ENCODE measurements at places on chromosomes 16 and 17.

DNA sequence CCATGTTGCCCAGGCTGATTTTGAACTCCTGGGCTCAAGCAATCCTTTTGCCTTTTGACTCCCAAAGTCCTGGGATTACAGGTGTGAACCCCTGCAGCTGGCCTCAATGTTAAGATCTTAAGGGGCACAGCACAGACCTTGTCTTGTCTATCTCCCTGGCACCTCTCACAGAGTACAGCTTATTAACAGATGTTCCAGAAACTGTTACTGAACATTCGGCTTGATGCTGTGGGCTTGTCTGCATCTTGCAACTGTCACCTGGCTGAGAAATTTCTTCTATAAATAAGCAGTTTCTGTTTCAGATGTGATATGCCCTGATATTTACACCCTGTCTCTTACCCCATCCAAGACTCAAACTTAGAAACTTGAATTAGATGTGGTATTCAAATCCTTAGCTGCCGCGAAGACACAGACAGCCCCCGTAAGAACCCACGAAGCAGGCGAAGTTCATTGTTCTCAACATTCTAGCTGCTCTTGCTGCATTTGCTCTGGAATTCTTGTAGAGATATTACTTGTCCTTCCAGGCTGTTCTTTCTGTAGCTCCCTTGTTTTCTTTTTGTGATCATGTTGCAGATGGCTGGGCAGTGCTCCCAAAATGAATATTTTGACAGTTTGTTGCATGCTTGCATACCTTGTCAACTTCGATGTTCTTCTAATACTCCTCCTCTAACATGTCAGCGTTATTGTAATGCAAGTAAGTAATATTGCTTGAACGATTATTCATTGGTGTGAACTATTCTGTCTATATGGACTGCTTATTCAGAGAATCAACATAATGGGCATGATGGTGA lies at the start of gene TNFRSF17:
TNFRSF17 (plus strand) TSS at position 450 of the 791 bp plus-strand sequence; CDS start at position 565, 115 bp downstream.
- DNase-seq: no peak

DNA sequence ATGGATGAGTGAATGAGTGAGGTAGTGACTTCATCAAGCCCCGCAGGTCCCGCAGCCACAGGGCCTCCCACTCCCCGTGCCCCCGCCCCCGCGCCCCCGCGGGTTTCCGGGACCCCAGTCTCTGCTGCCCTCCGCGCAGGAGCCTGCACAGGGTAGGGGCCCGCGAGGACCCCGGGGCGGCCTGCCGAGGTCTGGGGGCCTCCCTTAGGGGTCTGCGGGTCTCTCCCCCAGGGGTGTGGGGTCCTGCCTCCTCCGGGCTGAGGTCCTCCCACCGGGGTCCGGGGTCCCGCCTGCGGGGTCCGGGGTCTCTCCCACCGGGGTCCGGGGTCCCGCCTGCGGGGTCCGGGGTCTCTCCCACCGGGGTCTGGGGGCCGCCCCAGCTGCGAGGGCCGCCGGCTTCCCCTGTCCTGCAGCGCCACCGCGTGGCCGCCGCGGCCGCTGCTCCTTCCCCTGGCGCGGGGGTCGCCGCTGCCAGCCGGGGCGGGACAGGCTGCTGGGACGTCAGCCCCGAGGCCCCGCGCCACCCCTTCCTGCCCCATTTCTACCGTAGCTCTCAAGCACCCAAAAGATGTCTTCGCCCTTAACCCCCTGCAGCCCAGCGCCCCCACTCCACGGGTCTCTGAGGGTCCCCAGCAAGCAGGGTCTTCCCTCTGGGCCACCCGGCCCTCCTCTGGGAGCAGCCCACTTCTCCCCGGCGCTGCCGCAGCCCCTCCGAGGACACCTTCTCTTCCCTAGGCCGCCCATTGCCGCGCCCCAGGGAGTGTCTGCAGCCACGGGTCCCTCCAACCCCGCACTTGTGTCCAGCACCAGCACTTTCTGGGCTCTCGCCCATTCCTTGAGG lies 10.4 kb upstream of the CHMP6 start:
- no peak for DNase-seq

- DNase-seq: peak; percentile 91
Measured at GRCh38 chr16:89581045-89581695, 5.6 kb downstream of the CPNE7 start.

DNA sequence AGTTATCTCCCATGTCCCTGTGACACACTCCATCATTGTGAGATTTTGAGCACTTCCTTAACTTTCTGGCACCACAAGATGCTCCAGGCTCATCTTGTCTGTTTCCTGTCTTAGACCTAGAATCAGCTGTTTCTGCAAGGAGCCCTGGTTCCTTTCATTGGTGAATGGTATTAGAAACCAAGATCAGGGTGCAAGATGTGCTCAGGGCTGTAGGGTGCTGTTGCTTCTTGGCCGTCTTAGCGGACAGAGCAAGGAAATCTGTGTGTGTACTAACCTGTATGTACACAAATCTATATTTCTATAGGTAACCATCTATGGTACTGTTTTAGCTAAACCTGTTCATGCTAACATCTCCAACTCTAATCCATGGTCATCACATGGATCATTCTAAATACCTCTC lies 8.1 kb upstream of the PRM1 start:
- no peak for DNase-seq

GRCh38 chr16:18834864-18835263 lies 33.5 kb upstream of the ARL6IP1 start:
- DNase-seq: no peak

DNA sequence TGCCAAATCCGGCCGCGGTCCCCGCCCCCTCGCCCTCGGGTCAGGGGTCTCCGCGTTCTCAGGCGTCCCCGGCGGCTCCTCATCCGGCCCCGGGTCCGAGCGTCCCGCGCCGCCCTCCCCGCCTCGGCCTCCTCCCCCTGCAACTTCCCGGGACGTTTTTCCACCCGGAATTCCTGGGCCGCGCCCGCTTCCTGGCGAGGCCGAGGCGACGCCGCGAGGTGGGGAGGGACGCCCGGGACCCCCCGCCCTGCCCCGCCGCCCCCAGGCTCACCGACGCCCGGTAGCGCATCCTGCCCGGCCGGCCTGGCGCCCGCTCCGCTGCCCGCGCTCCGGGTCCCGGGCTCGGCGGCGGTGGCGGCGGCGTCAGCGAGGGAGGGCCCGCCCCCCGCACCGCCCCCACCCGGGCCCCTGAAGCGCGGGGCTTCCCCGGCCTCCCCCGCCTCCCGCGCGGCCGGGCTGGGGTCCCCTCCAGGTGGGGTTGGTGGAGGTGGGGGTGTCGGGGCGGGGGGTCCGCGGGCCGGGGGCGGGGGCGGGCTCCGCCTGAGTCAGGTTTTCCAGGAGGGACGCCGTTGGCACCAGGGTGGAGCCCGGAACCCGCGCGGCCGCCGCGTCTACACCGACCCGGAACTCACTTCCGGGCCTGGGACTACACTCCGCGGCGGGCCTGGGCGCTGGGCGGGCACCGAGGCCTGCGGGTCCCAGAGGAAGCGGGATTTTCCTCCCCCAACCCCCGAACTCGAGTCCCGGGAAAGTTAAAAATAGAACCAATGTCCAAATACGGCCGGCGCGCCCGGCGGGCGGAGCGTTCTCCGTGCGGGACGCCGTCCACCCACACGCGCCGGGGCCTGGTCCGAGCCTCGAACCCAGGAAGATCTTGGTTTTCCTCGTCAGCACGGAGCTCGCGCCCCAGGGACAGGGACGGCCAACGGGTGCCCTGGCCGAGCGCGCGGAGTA lies 6.8 kb downstream of the MYO1C start:
- peak; percentile 32 for DNase-seq

- DNase-seq: no peak
Measured at GRCh38 chr17:73072219-73072962, 20.1 kb downstream of the SLC39A11 start.

DNA sequence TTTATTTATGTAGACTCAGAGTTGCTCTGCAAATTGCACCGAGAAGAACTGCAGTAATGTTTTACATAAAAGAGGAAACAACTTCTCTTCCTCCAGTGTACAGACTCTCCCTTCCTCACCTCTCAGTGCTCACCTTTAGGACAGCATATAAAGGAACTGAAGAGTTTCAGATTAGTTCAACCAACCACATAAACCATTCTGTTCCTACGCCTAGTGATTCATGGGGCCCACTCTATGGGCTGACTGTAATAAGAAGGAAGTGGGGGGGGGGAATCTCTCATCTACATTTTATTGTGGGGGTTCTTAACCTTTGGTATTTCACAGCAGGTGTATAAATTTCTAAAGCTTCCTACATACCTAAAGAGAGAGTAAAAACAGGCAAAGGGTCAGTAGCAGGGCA lies 18.3 kb downstream of the ZSWIM7 start:
- DNase-seq: no peak

DNA sequence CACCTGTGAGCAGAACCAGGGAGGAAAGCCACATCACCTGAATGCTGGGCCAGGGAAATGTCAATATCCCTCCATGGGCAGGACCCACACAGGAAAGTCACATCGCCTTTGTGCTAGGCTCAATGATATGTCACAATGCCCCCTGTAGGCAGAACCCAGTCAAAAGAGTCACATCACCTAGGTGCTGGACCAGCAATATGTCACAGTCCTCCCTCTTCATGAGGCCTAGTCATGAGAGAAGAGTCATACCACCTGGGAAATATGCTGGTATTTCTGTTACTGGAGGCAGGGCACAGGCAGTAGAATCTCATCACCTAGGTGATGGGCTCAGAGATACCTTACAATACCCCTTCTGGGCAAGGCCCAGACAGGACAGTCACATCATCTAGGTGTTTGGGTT lies 1843.4 kb downstream of the TP53TG3F start:
- no peak for DNase-seq

DNA sequence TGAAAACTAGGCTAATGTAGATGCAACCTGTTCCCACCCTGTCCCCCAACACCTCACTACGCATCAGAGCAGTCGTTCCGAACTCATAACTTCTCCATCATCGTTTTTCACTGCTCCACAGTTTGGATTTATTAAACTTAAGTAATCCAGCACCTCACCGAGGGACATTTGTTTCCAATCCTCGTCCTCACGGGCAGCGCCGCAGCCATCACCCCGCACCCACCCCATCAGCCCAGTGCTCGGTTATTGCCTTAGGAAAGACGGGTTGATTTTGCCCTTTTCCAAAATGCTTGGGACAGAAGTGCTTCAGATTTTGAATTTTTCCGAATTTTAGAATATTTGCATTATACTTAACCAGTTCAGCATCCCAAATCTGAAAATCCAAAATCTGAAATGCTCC lies 71.0 kb upstream of the DOC2B start:
- DNase-seq: no peak

- DNase-seq: no peak
Measured at GRCh38 chr16:5615868-5616642, 518.5 kb upstream of the EEF2KMT start.

DNA sequence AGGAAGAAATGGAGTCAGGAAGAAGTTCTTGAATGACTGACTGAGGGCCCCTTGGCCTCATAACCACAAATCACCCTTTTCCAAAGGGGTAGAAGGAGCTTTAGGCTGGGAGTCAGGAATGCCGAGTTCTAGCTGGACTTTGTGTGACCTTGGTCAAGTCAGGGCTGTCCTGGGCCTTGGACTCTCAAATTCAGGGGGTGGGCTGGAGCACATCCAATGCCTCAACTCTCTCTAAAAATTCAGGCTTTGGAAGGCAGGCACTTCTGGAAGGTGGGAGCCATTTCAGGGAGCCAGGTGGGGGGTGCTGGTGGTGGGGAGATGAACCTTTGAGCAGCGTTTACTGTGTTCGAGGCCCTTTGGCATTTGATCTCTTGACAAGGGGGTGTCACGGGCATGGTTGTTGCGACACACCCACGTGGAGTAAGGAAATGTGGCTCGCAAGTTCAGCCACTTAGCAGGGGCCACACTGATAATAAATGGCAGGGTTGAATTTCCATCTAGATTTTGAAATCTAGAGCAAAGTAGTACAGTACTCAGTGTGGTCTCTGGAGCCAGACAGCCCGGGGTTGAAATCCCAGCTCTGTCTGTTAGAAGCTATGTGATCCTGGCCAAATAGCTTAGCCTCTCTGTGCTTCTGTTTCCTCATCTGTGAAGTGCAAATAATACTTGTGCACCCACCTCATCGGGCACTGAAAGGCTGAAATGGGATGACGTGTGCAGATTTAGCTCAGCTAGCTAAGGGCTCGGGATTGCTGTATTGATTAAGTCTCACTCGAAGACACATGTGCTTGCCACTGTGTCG lies 47.1 kb upstream of the CIBAR2 start:
- DNase-seq: no peak

DNA sequence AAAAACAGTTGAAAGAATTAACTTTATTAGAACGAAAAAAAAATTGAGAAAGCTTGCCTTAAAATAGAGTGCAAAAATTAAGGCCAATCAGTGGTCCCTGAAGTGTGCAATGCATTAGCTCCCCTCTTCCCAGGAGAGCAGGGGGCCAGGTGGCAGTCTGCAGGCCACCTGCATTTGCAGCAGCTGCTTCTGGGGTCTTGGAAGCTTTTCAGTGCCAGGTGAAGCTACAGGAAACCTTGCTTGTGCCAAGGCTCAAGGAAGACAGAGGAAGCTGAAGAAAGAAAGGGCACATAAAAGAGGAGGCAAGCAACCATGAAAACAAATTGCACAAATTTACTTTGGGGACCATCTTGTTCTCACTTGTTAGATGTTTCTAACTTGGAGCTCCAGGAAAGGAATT lies 50.5 kb upstream of the MTMR4 start:
- no peak for DNase-seq

GRCh38 chr16:67528222-67528869 lies at the start of gene RIPOR1:
Gene RIPOR1, plus strand, starts transcription at chr16:67528829. Its CDS starts 9,618 bp downstream, at chr16:67538447.
- DNase-seq: no peak

- no peak for DNase-seq
Measured at GRCh38 chr16:35751191-35751941, 2292.0 kb downstream of the TP53TG3F start.

DNA sequence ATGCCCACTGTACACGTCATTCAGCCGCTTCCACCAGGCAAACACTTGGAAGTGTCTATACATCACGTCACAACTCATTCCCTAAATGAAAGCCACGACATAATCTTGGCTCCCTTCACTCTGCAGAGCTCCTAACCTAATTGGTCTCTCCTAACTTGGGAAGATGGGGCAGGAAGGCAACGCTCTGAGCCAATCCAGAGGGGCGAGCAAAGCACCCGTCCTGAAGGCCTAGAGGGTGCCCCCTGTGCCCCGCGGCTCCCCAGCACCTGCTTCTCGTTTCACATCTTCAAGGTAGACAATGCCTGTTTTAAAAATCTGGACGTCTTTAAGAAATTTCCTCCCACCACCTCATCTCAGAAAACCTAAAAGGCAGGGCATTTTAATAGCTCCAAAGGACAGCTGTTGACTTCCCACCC lies 1.0 kb downstream of the CSNK2A2 start:
- DNase-seq: no peak

DNA sequence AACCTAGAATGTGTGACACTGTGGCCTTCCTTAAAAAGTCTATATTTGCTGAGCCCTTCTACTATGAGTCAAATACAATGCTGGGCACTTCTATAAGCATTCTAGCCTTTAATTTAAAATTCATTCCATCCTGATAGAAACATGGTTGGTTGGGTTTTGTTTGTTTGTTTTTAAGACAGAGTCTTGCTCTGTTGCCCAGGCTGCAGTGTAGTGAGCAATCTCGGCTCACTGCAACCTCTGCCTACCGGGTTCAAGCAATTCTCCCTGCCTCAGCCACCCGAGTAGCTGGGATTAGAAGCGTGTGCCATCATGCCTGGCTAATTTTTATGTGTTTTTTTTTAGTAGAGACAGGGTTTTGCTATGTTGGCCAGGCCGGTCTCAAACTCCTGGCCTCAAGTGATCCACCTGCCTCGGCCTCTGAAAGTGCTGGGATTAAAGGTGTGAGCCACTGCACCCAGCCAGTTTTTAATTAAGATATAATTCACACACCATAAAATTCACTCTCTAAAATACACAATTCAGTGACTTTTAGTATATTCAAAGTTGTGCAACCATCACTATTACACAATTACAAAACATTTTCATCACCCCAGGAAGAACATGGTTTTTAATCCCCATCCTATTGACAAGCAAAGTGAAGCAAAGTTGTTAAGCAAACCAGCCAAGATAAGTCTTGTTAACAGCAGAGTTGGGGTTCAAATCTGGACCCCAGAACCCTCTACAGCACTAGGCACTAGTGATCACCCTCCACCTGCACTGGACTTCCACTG lies 42.8 kb downstream of the CMTM4 start:
- DNase-seq: no peak
